Stimulated activated CD4-positive, alpha-beta T cell treated with anti-CD3 and anti-CD28 coated beads, TNF-alpha, amount 100 ng/mL, for 4 hours (primary cell): ENCODE measurements at places on chromosomes 7 and 10.
A peak's percentile ranks its signal among the peaks of the same experiment; 100 is the strongest.

DNA sequence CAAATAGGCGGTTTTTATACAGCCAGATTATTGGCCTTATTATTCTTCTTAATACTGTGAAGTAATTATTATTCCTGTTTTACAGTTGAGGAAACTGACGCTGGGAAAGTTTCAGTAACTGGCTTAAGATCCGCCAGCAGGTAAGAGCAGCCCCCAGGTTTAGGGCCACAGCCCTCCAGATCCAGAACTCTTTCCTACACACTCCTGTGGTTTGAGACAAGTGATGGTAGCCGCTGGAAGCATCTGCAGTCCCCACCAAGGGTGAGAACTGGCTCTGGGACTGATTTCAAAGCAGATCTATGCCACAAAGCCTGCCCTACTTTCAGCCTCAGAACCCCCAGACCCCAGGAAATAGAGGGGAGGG lies 3.0 kb upstream of the UNC5B start:
- DNase-seq, result no peak

DNA sequence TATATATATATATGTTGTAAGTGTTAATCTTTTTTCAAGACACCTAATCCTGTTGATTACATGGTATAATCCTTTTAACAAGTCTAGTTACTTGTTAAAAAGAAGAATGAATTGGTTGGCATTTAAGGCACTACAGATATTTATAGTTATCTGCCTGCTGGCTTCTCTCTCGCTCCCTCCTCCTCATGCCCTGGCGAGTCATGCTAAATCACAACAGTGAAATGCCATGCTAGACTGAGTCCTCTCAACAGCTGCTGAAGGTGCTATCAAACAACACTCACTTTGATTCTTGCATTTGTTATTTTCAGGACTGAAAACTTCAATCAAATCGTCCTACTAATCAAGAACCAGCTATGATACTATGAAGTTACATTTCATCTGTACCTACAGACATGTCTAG lies 15.4 kb downstream of the NRAP start:
- no peak for DNase-seq

DNA sequence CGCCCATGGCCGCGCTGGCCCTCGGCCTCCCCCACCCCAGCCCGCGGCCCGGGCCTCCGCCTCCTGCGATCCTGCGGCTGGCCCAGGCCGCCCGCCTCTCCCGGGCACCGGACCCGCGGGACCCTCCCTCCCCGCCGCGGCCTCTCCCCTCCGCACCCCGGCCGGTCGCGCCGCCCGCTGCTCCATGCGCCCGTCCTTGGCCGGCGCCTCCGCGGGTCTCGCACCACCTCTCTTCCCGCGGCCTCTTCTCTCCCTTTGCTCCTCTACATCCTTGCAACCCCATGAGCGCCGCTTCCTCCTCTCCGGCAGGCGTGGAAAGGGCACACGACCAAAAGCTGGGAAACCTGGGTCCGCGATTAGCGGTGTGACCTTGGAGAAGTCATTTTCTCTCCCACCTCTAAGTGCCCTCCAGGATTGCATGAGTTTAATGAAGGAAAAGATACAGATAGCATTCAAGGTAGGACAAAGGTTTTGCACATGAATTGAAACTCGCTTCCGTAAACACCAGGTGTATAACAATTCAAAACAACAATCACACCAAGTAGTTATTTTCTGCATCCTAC lies 448 bp upstream of the SRPK2 start:
- no peak for DNase-seq

- DNase-seq, result no peak
Measured at GRCh38 chr7:11315666-11316258, 342.1 kb downstream of the PHF14 start.

GRCh38 chr10:96587264-96588059 lies 650 bp upstream of the TM9SF3 start:
- no peak for DNase-seq

DNA sequence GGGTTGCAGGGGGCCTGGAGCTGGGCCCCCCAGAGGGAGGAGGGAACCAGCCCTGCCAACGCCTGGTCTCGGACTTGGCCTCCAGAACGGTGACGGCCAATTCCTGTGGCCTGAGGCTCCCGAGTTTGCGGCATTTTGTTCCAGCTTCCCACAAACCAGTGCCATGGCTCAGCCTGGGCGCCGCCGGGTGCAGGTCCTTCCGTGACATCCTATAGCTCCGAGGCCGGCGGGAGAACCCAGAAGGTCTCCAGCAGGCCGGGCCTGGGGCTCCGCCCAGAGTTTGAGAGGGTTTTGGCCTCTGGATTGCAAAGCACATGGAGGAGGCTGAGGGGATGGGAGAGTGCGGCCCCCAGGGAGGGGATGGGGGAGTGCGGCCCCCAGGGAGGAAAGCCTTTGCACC lies 92.6 kb downstream of the UNCX start:
- DNase-seq, result no peak

GRCh38 chr7:140402178-140402835 lies 1.6 kb upstream of the RAB19 start:
- DNase-seq, result no peak

DNA sequence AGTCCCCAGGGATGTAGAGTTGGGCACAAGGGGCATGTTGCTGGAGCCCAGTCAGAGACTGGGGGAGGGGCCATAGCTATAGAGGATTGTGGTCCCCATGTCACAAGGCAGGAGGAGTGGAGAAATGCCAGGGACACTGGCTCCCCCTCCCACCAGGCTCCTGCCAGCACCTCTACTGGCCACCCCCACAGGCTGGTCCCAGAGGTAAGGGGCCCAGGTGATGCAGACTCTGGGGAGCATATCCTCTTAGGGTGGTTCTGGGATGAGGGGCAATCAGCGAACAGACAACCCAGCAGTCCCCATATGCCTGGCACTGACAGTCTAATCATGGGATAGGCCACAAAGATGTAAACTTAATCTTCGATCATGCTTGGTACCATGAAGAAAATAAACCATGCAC lies 21.2 kb downstream of the C10orf71 start:
- no peak for DNase-seq

- DNase-seq, result no peak
Measured at GRCh38 chr7:152910545-152911225, 151.1 kb downstream of the ACTR3B start.

DNA sequence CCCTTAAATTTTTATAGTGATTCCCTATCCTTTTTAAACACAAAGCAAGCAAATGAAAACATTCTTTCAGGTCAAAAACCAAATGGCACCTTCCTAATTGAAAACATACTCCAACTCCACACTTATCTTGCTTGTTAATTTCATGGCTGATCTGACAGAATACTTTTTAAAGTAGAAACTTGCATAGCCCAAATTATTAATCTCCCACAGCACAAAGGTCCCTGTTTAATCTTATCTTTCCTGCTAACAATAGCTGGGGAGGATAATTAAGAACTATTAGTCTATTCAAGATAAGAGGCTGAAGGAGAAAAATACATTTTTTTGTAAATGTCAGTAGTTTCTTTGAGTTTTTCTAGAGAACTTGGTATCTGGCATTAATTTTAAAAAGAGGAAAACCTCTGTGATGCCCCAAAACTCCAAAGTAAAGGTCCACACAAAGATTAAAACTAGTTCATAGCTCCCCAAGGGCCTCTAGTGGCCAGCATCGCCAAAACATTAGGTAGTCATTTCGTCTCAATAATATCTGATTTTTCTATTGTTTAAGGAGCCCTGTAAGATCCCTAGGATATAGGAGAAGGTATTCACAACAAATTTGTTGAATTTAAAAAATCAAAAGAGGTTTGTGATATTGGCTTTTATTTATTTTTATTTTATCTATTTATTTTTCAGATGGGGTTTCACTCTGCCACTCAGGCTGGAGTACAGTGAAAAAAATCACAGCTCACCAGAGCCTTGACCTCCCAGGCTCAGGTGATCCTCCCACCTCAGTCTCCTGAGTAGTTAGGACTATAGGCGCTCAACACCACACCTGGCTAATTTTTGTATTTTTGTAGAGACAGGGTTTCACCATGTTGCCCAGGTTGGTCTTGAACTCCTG lies 14.7 kb downstream of the CDNF start:
- DNase-seq, result peak; percentile 15

DNA sequence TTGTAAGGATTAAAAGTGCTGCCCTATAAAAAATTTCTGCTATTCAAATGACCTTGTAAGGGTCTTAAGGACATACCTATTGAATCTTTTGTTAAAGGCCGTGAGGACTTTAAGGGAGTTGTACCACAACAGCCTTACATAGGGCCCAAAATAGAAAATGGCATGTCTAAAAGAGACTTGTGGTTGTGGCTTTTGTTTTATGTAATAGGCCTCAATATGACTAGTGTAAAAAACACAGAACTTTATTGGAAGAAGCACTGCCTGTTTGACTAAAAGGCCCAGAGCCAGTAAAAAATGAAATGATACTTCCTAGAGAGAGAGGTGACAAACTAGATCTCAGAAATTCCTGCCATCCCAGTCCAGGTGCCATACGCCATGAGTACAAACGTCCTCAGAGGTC lies 286.6 kb downstream of the SEMA3D start:
- DNase-seq, result no peak

DNA sequence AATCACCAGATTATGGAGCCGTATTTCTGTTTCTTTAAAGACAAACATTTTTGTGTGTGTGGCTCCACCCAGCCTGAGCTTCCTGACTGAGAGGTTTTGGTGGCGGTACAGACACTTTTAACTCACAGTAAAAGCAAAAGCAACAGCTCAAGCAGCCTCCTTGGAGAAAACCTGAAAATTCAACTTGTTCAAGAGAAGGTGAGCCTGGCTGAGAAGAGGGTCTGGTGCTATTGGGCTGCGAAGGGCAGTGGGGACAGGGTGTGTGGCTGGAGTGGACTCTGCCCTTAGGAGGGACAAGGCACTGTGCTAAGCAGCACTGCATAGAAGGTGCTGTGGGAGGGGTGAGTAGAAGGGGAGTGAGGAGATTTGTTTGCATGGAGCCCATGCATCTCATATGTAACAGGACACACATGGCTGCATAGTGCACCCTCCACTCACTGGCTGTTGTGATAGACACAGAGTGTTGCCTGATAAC lies at the start of gene GIMAP7:
Gene GIMAP7, plus strand, starts transcription at position 125 of the 475 bp plus-strand sequence. CDS start 5,103 bp downstream, outside the sequence.
- peak; percentile 23 for DNase-seq

DNA sequence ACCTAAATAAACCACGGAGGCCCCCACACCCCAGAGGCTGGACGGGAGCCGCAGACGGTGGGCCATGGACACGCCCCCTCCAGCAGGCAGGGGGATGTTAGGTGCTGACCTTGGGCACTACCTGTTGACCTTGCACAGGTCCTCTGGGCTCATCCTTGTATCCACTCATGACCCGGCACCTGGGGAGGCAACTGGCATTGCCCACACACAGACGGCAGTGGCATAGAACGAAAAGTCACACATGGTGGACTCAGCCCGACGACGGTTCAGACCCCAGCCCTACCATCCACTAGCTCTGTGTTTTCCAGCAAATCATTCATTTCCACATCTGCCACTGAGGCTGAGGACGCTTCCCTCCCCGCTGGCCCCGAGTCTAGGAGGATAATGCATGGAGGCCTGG lies 247.7 kb upstream of the PPP2R2D start:
- DNase-seq, result no peak

DNA sequence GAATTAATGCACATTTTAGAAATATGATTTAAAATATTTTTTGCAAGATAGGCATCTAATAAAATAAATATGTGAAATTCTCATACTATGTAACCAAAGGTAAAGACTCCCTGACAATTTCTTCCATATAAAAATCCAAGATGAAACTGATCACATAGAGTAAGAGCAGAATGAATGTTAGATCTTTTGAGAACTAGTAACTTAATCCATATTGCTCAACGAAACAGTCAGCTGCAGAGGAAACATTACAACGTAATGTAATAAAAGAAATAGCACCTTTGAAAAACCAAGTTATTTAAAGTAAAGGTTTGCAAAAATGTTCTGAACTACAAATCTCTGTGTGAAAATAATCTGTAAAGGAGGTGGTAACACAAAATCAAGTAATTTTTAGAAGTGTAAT lies 28.8 kb downstream of the HACD1 start:
- no peak for DNase-seq

- DNase-seq, result no peak
Measured at GRCh38 chr7:78006063-78006755, 207.6 kb downstream of the PHTF2 start.

GRCh38 chr7:50640256-50640655 lies 75.1 kb upstream of the DDC start:
- no peak for DNase-seq

DNA sequence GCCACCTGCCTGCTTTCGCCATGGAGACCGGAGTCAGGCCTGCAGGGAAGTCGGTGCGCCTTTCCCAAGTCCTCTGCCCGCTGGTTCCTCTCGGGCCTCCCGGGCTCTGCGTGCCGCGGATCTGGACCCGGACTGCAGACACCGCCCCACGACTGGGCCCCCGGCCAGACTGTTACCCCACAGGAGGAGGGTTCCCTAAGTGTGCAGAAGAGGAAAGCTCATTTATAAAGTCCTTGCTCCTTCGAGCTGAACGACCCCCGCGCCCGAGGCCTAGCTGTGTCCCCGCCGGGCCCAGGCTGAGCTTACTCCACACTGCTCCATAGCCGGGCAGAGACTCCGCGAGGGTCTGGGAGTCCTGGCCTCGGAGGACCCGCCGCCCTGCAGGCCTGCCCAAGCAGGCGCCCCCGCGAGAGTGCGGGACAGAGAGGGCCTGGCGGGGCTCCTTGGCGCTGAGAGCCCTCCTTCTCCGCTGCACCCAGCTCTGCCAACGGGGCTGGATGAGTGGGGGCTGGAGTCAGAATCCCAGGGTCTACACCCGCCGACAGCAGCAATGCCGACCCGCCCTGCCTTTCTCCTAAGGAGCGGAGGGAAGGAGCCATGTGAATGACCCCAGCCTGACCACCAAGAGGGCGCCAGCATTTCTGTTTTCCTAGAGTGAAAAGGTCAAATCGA lies 8.3 kb downstream of the EN2 start:
- DNase-seq, result no peak

DNA sequence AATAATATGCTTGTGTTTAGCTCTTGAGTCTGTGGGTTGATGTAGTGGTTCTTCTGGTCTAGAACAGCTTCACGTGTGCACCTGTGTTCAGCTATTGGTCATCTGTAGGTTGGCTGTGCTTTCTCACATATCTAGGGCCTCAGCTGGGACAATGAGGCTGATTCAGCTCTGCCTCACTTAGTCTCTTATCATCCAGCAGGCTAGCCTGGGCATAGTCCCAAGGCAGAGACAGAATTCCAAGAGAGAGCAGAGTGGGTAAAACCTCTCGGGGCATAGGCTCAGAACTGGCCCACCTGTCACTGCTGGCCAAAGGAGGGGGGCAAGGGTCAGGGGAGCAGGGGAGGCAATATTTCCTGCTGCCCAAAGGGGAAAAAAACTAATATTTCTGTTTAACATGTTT lies 32.0 kb upstream of the MXI1 start:
- no peak for DNase-seq

- DNase-seq, result no peak
Measured at GRCh38 chr10:5354068-5354467, 10.7 kb upstream of the UCN3 start.

- no peak for DNase-seq
Measured at GRCh38 chr7:48665353-48666135, 258.8 kb upstream of the CDC14C start.
